Thoracic aorta (tissue), 2 donors: ENCODE measurements at places on chromosomes 1 and 21.

GRCh38 chr1:89953131-89953626 is 41.7 kb upstream of the ZNF326 start:
- DNase-seq = no peak

- no peak for DNase-seq
Measured at GRCh38 chr21:42703136-42703908, 49.9 kb downstream of the PDE9A start.

GRCh38 chr1:41222496-41222895 is 19.6 kb downstream of the SCMH1 start:
- no peak for DNase-seq

DNA sequence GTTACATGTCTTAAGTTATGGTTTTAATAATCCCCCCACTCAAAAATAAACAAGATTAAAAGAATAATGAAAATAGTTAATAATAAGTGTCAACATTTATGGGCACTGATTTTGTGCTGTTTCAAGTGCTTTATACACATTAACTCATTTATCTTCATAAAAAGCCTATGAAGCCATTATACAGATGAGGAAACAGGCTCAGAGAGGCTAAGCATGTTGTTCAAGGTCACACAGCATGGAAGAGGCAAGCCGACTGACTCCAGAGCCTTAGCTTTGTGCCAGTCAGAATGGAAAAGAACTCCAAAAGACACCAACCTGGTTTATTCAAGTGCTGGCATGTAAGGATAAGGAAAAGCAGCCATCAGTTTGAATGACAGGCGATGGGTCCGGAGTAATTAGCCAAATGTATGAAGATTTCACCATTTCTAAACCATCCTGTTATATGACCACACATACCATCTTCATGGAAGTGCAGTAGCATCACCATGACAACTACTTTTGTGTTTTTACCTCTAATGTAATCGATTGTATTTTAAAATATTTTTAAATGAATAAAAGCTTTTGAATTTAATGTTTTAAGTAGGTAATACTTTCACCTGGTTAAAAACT is 14.4 kb upstream of the ID3 start:
- no peak for DNase-seq

DNA sequence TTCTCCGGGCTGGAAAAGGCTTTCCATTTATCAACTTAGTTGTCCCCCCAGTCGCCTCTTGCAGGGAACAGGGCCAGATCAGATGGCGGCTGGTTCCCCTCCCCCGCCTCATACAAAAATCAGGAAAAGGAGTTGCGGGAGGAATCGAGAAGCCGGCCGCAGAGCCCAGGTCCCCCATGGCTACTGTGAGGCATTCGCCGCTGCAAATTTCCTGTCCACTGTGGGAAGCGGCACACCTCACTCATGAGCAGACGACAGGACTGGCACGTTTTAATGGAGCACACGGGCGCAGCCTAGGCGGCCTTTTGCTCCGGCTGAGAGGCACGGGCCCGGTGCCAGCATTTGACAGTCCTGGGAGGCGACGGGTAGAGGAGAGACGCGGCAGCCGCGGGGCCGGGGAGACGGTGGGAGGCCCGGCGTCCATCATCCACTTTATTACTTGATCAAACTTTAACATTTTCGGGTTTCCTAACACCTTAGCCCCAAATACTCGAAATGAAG is 1.1 kb downstream of the GNG4 start:
- DNase-seq = no peak

GRCh38 chr1:220189750-220190347 is 82.4 kb downstream of the RAB3GAP2 start:
- DNase-seq = no peak

DNA sequence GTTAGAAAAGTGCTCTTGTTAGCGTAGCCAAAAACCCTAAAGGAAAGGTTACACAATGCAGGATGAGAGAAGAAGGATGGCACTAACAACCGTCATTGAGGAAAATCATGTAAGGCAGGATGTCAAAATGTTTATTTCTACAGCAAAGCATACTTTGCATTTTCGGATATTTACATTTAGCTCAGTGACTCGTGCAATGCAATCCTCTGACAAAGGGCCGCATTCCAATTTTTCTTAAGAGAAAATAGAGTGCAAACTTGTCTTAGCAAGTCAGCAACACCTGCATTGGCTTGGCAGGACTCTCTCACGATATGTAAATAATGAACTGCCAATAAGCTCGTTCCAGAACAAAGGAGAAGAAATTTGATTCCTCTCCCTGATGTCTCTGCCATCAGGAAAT is 33.3 kb downstream of the TIAM1 start:
- no peak for DNase-seq
